ENCODE measurements at places on chromosomes 1 and 21.

GRCh38 chr1:165928075-165928731 lies 100.8 kb downstream of the UCK2 start:
- DNase-seq, result peak; percentile 84

DNA sequence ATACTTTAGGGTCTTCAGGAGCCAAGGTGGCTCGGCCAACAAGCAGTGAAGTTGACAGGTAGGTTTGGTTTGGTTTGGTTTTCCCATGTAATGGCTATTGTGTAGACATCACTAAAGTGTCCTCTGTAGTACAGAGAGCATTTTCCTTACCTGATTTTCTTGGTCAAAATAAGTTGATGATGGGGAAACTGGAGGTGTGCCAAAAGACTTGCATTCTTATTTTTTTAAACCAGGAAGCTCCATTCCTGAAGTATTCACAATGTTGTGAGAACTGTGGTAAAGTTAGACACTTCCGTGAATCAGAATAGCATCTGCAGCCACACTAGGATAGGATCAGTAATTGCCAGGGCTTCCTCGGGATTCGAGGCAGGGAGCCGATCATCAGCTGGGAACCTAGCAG lies 2.9 kb downstream of the ZBTB37 start:
- no peak for DNase-seq

DNA sequence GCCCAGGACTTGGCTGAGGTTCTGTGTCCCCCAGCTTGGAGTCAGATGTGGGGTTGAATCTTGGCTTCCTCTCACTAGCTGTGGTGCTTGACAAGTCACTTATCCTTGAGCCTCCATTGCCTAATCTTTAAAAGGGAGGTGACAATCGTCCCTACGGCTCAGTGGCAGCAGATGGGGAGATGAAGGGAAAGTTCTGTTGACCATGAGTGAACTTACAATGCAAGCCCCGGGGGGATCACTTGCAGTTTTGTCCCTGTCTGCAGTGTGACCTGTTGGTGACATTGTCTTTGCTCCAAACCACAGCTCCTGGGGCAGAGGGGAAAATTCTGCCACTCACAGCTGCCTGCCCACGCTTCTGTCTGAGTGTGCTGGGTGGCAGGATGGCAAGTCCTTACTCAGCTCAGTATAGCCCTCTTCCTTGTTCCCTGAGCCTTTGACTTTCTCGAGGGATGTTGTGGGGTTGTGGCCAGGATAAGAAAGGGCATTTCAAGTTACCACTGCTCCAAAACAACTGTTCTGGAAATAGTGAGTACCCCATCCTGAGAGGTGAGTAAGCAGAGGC lies 1.7 kb downstream of the PCSK9 start:
- no peak for DNase-seq

- no peak for DNase-seq
These were observed 63.9 kb downstream of the OBSCN start for GRCh38 chr1:228271701-228272251.

- peak; percentile 75 for DNase-seq
These were observed 52.3 kb upstream of the ADAM30 start for GRCh38 chr1:119948342-119949214.

DNA sequence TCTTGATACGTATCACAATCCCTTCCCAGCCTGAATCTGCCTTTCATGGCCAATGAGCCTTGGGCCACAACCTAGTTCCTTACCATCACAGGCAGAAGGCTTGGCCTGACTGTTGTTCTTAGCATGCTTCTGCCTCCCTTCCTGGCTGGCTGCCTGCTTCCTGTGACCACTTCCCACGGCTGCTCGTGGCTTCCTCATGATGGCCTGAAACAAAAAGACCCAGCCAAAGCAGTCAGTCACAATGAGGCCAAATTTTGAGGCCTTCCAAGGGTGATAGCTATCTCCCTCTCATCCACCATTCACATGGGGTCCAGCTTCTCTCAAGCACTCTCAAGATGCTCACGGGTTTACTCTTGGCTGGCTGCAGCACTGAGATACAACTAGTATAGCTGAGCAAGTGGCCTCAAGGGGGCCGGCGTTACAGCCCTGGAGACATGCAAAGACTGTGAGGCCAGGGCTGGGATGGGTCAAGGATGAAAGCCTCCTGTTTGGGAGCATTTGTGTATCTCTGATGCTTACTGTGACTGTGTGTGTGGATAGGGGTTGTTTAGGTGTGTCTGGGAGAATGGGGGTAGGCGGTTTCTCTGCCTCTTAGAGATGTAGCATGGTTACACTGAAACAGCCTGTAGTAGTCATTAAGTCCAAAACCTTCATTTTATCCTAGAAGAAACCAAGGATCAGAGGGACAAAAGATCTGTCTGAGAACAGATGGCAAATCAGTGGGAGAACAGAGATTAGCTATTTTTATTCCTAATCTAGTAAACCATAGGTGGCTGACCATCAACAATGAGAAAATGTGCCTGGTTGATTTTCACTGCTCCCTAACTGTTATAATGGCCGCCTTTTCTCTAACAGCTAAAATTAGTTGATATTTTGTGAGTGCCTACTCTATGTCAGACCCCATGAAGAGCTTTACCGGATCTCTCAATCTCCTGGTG lies 5.4 kb upstream of the TOE1 start:
- no peak for DNase-seq
